ENCODE measurements at places on chromosomes 16 and 17.

DNA sequence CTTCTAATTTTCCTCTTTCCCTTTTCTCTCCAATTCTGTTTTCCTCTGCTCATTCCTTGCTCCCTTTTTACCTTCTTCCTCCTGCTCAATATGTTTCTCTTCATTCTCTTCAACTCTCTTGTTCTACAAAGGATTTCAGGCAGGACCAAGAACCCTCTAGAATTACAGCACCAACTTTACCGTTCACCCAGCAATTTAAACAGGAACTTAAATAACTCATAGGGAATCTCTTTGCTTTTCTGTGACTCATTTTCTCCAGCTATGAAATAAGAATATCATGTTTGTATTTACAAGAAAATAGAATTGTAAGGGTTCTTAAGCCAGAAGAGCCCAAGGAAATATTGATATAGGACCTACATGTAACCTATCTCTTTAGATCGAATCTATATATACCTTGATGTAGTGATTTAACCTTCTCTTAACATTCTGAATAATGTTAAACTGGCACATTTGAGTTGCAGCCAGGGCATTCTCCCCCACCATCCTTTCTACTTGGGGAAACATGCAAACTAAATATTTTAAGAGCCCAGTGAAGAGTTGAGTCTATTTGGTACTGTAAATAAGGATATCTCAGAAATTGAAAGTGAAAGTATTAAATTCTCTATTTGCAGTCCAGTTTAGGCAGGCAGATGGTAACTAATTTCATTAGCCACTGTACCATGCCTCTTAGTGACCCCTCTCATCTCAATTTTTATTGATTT lies 137.0 kb downstream of the ANKFN1 start:
- no peak for DNase-seq

GRCh38 chr16:66242672-66243071 lies 123.8 kb upstream of the CDH5 start:
- no peak for DNase-seq

GRCh38 chr17:40534371-40535189 lies 30.7 kb downstream of the CCR7 start:
- peak; percentile 59 for DNase-seq

GRCh38 chr17:55607731-55608341 lies 96.6 kb upstream of the SMIM36 start:
- DNase-seq = peak; percentile 96

GRCh38 chr16:17989255-17989654 lies 347.3 kb downstream of the NPIPA8 start:
- DNase-seq = no peak

Measured in ovary (tissue), 10 donors.